Stimulated activated CD4-positive, alpha-beta T cell treated with anti-CD3 and anti-CD28 coated beads, Interleukin-15, amount 100 ng/mL, for 1 hour (primary cell): ENCODE measurements at places on chromosomes 3 and 15.

GRCh38 chr3:62378311-62378789 lies 5.0 kb upstream of the FEZF2 start:
- DNase-seq: no peak

DNA sequence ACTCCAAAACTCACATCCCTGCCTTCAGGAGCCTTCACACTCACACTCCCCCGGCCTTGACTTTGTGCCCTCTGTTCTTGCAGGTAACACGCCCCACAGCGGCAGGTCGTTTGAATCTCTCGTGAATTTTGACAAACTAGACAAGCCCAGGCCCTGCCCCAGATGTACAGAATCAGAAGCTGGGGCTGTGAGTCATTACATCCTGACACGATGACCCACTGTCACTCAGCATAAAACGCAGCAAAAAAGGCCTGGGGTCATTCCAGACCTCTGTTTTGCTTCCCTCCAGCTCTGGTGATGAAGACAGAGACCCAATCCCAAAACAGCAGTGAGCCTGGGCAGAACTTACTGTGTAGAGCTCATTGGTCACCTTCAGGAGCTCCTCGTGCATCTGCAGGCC lies 116.4 kb upstream of the RAD18 start:
- DNase-seq: no peak

GRCh38 chr3:149554826-149555225 lies 80.3 kb downstream of the TM4SF4 start:
- DNase-seq: no peak

GRCh38 chr3:149245738-149246451 lies 24.3 kb upstream of the CP start:
- no peak for DNase-seq
